BJ (cell line): ENCODE measurements at places on chromosomes 6 and 20.

- no peak for DNase-seq
These were observed 51.2 kb downstream of the C6orf52 start for GRCh38 chr6:10643201-10643651.

- DNase-seq = no peak
These were observed 100.9 kb downstream of the HFE start for GRCh38 chr6:26187981-26188635.

DNA sequence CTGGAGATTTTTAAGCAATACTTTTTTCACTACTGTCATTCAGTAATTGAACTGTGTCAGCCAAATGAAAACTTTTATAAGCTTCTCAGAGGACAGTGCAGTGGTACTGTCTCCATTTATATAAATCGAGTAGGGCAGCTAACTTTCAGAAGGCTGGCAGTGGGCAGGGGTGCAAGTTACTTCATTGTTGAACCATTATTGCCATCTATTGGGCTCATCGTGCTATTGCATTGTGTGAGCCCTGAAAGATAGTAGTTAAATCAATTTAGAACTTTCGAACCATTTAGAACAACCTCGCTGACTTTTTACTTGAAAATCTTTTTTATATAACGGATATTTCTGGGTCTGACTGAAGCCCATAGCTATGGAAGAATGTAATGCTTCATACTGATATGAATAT lies 347.8 kb upstream of the PLCB4 start:
- no peak for DNase-seq

- no peak for DNase-seq
These were observed 3.0 kb downstream of the YWHAB start for GRCh38 chr20:44888226-44889103.

- DNase-seq = no peak
These were observed 80.2 kb downstream of the C6orf118 start for GRCh38 chr6:165229216-165229615.

DNA sequence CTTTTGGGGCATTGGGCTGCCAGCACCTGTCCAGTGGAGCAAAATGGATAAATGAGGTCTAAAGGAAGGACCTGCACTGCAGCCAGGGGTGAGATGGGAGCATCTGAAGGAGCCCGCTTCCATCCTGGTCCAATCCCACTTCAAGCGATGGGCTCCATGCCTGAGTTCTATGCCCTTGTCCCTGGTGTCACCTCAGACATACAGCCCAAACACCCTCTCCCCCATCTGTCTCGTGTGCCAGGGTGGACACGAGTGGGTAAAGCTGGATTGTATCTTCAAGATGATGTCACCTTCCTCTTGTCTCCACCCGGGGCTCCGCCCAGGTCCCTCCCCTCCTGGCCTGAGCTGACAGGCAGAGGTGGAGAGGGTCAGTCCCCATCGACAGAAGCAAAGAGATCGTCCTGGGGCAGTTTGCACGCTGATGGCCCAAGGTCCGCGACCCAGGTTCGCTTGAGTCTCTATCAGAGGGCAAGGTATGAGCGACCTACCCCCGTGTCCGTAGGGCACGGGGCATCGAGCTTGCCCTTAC lies 544 bp downstream of the SMIM29 start:
- DNase-seq = no peak

DNA sequence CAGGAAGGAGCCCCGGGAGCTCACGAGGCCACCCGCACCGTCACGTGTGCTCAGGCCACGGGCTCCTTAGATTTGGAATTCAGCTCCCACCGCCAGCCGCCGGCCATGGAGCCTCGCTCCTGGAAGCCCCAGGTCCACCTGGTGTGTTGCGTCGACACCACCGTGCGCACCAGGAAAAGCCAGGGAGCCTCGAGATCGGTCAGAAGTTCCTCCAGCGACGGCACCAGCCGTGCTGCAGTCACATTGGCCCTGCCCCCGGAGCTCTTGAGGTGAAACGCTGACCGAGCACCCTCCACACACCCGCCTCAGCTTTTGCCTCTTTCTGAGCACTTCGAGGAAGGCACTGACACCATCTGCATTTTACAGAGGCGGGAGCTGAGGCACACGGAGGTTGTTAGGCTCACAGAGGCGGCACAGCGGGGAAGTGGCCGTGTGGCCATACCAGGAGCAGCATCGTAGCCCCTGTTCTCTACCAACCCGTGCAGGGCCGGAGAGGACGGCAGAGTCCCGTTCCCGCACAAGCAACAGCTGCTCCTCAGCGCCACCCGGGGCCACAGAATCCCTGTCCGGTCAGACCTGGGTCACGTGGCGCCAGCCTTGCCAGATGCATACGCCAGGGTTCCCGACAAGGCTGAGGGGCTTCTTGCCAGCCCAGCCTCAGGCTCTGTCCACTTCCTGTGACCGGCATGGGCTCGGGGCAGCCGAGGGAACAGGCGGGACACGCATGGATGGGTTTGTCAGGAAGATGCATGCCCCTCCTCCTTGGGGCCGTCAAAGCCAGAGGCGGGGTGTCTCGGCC lies 7.6 kb downstream of the NKAIN4 start:
- DNase-seq = no peak

DNA sequence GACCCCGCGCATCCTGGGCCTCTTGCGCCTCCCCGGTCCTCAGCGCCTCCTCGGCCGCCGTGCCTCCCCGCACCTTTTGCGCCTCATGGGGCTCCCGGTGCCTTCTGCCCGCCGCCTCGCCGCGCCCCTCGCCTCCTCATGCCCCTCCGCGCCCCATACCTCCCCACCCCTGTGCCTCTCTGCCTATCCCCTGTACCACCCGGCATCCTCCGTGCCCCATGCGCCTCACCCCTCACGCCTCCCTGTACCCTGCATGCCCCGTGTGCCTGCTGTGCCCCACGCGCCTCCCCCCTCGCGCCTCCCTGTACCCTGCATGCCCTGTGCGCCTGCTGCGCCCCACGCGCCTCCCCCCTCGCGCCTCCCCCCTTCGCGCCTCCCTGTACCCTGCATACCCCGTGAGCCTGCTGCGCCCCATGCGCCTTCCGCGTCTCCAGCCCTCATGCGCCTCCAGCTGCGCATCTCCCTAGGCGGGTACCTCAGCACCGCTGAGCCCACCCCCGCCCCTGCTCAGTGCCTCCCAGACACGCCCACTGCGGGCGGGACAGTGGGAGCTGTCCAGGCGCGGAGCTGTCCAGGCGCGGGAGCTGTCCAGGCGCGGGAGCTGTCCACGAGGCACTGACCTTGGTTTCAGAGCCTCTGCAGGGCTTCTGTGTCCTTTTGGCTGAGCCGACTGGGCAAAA lies 37.1 kb downstream of the IGF2R start:
- DNase-seq = no peak

DNA sequence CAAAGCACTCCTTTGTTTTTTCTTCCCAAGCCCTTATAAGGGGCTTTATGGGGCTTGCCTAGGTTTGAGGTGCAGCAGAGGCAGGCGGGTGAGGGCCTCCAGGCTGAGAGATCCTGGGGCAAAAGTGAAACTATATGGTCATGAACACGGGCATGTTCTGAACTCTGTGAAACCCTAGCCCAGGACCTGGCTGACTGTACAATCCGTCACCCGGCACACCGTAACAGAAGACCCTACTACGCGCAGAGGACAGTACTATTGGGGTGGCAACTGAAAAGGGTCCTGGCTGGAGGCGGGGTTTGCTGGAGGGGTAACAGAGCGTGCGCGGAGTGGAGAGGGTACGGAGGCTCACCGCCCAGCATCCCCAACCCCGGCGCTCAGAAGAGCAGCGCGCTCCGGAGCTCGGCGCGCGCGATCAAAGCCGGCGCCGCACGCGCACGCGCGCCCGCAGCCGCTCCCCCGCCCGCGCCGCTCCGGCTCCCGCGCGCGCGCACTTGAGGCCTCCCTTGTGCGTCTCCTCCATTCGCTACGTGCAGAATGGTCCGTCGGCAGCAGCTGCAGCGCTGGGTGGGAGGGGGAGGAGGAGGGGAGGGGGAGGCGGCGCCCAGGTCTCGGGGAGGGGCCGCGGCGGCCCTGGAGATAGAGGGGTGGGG lies 54.2 kb downstream of the MRPL14 start:
- DNase-seq = no peak

- DNase-seq = no peak
These were observed 36.7 kb downstream of the CYP24A1 start for GRCh38 chr20:54137115-54137514.

- no peak for DNase-seq
These were observed 106.0 kb downstream of the PRIM2 start for GRCh38 chr6:57423468-57423867.

GRCh38 chr20:20525214-20525613 lies 157.3 kb downstream of the INSM1 start:
- DNase-seq = no peak

DNA sequence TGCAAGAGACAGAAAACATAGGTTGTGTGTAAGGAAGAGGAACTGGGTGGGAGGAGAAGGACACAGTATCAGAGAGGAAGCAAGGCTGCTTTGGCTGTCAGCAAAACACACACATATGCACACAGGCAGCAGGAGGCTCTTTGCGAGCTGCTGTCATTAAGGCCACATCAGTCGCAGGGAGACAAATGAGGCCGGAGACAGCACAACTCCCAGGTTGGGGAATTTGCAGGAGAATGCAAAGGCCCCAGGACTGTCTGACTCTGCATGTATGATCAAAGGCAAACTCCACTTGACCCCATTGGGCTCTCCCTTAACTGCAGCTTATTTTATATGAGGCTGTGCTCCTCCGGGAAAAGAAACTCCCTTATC lies 35.3 kb downstream of the METTL24 start:
- no peak for DNase-seq

DNA sequence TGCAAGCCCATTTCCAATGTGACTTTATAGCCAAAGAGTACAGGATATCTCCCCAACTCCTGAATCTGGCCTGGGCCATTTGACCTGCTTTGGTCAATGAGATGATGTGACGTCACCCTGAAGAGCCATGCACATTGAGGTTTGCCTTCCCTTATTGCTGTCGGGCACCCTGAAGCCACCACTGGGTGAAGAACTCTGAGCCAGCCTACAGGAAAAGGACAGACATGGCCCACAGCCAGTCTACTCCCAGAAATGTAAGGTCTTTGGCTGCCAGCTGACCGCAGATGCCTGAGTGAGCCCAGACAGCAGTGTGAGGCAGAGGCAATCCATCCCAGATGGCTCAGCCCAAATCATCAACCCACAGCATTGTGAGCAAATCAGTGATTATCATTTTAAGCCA lies 3.7 kb upstream of the SYNDIG1 start:
- DNase-seq = peak; percentile 16

- no peak for DNase-seq
These were observed 23.4 kb upstream of the HLA-DQB1 start for GRCh38 chr6:32689531-32690501.

- DNase-seq = no peak
These were observed 37.9 kb downstream of the SUN5 start for GRCh38 chr20:32966382-32966781.

DNA sequence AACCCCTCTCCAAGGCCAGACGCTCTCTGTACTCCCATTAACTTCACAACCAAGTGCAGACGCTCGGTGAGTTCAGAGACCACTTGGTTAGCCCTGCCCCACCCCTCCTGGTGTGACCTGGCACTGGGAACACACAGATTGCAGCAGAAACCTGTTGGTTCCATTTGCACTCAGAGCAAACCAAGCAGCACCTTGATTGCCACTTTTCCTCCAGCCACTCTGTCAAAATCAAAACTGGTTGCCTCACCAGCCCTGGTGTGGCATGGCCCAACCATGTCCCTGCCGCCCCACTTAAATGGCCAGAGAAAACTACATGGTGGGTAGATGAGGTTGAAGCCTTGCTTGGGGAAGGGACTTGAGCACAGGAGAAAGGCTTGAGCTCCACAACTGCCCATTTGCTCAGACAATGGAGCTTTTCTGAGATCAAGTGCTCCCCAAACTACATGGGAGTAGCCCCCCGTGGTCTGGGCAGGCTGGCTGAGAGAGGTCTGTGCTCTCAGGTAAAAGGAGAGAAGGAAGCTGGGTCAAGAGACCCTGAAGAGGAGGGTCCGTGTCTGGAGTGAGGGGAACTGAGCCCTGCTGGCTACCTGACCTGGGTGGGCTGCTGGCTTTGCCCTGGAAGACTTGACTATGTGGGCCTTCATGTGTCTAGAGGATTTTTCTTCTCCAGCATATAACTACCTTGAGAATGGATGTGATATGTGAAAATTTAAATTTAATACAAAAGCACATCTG lies 43.4 kb downstream of the PLCG1 start:
- DNase-seq = no peak

- DNase-seq = no peak
These were observed 60.2 kb downstream of the SLC22A23 start for GRCh38 chr6:3396503-3397180.

DNA sequence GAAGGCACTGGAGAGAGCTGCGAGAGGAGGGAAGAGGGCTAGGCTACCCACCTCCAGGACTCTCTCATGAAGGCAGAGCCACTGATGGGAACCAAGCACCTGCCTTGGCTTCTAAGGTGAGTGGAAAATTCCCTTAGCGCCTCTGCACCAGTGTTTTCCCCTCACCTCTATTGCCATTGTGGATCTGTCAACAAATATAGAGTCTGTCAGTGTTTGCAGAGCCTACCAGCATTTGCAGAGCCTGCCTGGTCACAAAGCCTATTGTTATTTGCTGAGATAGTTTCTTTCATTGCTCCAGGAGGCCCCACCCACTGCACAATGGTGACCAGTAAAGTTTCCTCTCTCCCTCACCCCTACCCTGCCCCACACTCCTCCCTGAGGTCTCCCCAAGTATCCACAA lies 141.9 kb downstream of the MRPL14 start:
- no peak for DNase-seq
